Activated CD4-positive, alpha-beta T cell treated with anti-CD3 and anti-CD28 coated beads for 24 hours (primary cell): ENCODE measurements at places on chromosomes 3 and 15.

GRCh38 chr3:99579246-99579645 lies 59.1 kb upstream of the COL8A1 start:
- DNase-seq = no peak

GRCh38 chr15:85335193-85335942 lies 45.0 kb upstream of the AKAP13 start:
- DNase-seq = no peak

- DNase-seq = no peak
Measured at GRCh38 chr15:59994888-59995557, 9.1 kb upstream of the FOXB1 start.

- DNase-seq = no peak
Measured at GRCh38 chr3:126509597-126510307, 7.8 kb downstream of the UROC1 start.
